ENCODE measurements at places on chromosomes 3 and 15.
A peak's percentile ranks its signal among the peaks of the same experiment; 100 is the strongest.

GRCh38 chr3:31481697-31482096, 51.0 kb upstream of the STT3B start:
- DNase-seq = no peak

DNA sequence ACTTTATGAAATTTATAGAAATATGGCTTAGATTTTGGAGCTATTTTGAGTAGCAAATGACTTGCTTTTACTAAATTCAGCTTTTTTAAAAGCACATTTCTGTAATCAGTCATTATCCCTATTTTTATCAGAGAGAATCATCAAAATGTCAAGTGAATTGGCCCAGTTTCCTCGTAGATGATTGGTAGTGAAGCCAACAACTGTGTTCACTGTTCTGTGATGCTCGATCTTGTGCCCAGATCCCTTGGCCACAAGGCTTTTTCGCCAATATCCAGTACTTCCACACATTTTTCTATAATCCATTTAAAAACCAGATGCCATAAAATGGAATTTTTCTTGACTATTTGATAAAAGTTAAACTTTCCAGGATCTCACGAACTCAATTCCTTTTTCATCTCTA, 336.5 kb downstream of the ZNF385D start:
- no peak for DNase-seq

GRCh38 chr3:175046601-175047000, 187.5 kb downstream of the NAALADL2 start:
- DNase-seq = peak; percentile 70

GRCh38 chr15:31887246-31887645, 143.1 kb upstream of the CHRNA7 start:
- DNase-seq = no peak

DNA sequence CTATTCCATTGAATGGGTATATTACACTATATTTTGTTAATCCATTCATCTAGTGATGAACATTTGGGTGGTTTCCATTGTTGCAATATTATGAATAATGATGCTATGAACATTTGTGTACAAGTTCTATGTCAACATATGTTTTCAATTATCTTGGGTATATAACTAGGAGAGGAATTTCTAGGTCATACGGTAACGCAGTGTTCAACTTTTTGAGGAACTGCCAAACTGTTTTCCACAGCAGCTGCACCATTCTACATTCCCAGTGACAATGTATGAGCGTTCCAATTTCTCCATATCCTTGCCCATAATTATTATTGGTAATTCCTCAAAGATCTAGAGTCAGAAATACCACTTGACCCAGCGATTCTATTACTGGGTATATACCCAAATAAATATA, 24.1 kb upstream of the RORA start:
- DNase-seq = no peak

GRCh38 chr3:133474817-133475216, 75.0 kb downstream of the BFSP2 start:
- DNase-seq = no peak

DNA sequence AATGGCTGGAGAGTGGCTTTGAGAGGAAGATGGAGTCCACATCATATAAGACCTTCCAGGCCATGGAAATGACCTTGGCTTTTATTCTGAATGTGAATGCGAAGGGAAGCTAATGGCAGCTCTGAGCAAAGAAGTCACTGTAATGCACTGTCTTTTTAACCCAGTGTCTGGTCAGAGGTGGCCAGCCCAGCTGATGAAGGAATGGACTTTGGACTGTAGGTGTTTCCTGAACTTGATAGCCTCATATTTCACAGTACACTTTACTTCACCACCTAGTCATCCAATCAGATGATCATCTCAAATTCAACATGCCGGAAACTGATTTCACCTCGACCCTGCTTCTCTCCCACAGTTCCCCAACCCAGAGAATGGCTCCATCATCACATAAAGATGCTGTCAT, 33.4 kb downstream of the DCLK3 start:
- no peak for DNase-seq

GRCh38 chr3:183318877-183319276, 65.8 kb downstream of the B3GNT5 start:
- no peak for DNase-seq

DNA sequence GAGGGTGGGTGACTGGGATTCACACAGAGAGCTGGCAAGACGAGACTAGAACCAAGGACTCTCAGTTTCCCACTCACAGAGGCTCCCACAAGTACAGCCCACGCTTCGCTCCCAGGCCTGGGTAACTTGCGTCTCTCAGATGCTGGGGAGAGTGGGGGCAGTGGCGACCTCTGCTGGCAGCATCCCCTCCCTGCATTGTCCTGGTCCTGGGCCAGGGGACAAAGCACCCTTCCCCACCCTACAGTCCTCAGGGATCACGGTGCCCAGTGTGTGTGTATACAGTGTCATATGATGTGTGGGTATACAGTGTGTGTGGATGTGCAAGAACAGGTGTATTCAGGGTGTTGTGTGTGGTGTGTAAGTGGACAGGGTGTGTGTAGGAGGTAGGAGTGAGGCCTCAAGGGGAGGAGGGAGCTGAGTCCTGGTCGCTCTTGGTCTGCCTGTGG, 12.8 kb downstream of the VILL start:
- peak; percentile 44 for DNase-seq

GRCh38 chr3:119681279-119681678, 4.1 kb upstream of the COX17 start:
- peak; percentile 49 for DNase-seq

- no peak for DNase-seq
Measured at GRCh38 chr3:37053337-37053736, 60.0 kb downstream of the MLH1 start.

DNA sequence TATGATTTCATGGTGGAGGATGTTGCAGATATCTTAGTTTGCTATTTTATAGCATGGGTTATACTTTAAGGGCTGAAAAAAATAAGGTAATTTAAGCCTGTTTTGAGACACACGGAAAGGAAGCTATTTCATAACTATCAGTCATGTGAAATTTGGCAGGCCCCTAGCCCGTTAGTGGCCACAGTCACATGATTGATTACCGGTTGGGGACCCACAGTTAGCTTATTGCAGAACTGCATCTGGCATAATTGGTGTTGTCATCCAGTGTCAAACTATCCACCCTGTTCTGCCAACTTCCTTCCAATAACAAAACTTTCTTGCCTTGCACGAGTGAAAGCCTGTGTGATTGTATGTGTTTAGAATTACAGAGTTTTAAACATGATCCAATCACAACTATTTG, 35.2 kb downstream of the FNDC3B start:
- DNase-seq = no peak

- DNase-seq = no peak
Measured at GRCh38 chr3:196636369-196637349, 2.8 kb upstream of the NRROS start.

DNA sequence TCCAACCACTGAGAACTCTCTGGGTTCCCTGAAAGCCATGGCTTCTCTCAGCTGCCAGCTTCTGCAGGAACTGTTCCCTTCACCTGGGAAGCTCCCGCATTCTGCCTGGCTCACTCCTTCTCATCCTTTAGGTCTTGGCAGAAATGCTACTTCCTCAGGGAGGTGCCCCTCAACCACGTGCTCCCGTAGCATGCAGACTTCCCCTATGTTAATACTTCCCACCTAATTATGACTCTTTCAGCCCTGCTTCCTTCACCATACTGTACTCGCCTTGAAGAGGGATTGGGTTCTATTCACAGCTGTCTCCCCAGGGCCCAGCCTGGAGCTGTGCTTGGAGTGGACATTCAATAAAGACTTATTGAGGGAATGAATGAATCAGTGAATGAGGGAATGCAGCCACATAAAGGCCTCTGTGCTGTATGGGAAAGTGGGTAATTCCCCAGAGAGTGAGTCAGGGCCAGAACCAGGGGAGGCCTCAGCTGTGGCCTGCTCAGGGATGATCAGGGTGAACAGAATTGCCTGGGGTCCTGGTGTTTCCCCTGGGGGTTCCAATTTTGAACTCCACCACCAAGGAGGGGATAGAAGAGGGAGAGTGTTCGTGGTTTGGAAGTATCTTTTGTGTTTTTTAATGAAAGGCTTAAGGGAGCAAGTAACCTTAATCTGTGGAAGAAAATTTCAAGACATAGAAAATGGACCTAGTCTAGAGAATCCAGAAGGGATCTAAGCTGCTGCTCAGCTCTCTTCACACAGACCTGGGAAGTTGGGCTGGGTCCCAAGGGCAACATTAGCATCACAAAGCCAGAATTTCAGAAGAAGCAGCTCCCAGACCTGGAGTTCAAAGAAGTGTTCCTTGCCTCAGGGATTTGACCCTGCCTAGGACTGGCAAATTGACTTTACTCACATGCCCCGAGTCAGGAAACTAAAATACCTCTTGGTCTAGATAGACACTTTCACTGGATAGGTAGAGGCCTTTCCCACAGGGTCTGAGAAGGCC, 14.6 kb upstream of the FAM107A start:
- no peak for DNase-seq

- DNase-seq = no peak
Measured at GRCh38 chr3:66553441-66554113, 52.8 kb upstream of the LRIG1 start.

GRCh38 chr15:74202452-74203401, at the start of gene STRA6:
STRA6 (minus strand) TSS chr15:74202787; CDS start chr15:74202267, 520 bp downstream.
- peak; percentile 95 for DNase-seq

DNA sequence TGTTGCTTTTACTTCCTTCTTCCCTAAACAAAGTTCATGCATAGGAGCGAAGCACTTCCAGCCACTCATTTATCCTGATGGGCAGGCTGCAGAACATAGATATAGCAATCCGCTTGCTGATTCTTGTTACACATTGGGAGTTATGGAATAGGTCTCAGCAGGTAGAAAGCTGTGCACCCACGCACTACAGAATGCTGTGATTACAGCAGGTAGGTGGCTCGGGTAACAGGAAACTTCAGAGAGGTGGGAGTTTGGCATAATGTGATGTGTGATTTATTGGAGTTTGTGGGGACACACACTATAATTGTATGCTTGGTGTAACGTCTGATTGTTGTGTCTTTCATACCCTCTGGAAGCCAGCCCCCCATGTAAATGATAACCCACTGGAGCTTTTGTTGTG, 99.2 kb upstream of the MEIS2 start:
- DNase-seq = no peak

GRCh38 chr3:150620002-150620689, 17.0 kb downstream of the SELENOT start:
- no peak for DNase-seq

DNA sequence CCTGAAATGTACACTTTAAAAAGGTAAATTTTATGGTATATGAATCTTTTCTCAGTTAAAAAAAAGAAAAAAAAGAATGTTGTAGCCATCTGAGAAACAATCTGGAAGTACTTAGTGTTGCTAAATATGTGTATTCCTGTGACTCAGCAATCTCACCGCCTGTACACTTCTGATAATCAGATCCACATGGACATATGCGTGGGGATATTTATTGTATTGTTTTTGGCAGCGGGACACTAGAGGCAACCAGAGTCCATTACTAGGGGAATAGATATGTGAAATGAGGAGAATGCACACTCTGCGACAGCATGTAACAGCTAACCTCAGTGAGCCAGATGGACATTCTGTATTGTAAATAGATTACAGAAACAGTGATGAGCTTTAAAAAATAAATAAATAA, 65.4 kb downstream of the AQP9 start:
- DNase-seq = peak; percentile 95

Measured in fibroblast of villous mesenchyme (primary cell).